Stimulated activated CD8-positive, alpha-beta memory T cell treated with anti-CD3 and anti-CD28 coated beads, Interleukin-15, amount 100 ng/mL, for 4 hours (primary cell): ENCODE measurements at places on chromosomes 5 and 9.

DNA sequence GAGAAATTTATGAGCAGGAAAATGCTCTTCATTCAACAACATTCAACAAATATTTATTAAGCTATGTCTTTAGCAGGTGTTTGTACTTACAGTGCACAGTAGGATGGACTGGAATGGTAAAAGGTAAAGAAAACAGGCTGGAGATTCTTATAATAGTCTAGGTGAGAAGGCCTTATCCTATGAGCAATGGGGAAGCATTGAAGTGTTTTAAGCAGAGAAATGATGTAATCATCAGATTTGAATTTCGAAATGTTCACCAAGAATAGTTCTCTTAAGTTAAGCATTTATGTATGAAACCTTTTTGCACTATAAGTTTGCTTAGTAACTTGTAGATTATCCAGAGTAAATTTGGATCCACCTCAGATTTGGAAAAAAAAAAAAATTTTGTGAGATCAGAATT, 209.3 kb downstream of the NR3C1 start:
- DNase-seq, result no peak

- DNase-seq, result no peak
Measured at GRCh38 chr9:107154766-107155165, 128.3 kb upstream of the RAD23B start.

DNA sequence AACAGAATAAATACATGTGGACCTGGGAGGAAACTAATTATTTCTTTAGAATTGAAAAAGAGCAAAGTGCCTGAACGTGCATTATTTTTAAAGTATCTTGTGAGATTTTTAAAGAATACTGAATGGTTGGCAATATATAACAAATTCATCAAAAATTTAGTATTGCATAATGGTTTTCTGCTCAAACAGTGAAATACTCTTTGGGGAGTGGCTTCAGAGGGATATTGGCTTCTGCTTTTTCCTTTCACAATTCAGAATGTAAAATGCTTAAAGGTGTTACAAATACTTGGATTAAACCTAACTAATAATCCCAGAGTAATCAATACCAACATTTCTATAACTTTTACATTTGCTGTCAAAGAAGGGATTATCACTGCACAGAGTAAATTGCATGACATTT, 379.3 kb upstream of the CHD1 start:
- no peak for DNase-seq

DNA sequence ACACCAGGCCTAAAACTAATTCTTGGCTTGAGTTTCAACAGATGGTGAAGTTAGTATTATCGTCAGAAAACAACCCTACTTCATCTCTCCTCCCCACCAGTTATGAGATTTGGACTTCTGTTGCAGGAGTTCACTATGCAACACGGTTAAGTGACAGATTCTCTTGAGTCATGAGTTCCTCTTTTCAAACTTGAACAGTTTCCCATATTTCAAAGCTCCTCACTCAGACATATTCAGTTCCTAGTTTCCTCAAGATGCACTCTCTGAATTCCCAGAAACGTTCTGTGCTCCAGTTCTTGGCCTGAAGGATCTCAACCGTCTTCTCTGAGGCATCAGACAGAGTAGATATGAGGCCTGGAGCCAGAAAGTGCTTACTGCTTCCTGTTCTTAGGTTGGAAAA, 7.3 kb upstream of the PTGER4 start:
- DNase-seq, result no peak

GRCh38 chr9:97852399-97853055, 499 bp upstream of the FOXE1 start:
- no peak for DNase-seq
